ENCODE measurements at places on chromosomes 4 and X.

DNA sequence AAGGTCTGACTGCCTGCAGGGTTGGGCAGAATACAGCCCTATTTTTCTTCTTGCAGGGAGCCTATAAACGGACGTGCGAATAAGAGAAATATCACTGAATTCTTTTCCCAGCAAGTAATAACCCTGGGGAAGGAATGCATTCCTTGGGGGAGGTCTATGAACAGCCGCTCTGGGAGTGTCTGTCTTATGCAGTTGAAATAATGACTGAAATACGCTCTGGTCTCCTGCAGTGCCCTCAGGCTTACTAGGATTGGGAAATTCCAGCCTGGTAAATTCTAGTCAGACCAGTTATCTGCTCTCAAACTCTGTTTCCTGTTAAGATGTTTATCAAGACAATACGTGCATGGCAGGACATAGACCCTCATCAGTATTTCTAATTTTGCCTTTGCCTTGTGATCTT is 72.1 kb upstream of the FAM241A start:
- no peak for DNase-seq

DNA sequence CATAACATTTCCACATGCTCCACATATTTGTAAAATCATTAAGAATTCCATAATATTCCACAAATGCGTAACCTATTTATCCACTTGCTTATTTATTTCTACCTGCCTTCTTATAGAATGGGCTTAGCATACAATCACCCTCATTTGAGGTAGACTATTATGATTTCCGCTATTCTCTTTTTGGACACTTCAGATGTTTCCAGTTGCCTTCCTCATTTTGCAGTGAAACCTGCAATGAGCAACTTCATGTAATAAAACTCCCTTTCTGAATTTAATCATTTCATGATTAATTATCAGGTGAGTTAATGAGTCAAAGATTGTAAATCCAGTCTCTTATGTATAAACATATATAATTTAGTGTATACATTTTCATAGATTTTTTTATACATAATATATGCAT is 58.0 kb downstream of the PPP3CA start:
- no peak for DNase-seq

DNA sequence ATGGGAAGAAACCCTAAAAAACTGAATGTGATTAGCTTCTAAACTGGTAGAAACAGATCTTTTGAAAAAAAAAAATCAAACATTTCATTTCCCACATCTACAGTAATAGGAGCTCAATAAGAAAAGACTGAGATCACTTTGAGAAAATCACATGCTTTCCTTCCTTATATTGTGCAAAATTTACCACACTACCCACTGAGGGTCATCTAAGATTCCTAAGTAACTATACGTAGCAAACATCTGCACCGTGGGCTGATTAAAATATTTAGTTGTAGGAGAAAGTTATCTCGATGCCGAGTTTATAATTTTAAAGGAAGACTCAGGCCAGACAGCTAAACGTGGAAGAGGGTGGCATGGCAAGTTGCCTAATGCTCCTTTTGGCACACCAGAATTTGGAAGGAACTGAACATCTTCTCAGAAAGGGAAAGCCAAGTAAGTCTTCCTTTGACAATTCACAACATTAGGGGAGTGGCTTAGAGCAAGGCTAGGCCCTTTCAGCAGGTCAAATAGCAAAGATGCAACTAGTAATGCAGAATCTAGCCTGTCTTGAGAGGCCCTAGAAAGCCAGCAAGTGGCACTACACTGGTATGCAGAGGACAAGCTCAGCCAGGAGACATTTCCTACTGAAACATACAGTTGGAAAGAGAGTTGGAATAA is 128.0 kb downstream of the TMA16 start:
- no peak for DNase-seq

GRCh38 chr4:165308166-165308565 is 19.3 kb upstream of the MSMO1 start:
- no peak for DNase-seq

DNA sequence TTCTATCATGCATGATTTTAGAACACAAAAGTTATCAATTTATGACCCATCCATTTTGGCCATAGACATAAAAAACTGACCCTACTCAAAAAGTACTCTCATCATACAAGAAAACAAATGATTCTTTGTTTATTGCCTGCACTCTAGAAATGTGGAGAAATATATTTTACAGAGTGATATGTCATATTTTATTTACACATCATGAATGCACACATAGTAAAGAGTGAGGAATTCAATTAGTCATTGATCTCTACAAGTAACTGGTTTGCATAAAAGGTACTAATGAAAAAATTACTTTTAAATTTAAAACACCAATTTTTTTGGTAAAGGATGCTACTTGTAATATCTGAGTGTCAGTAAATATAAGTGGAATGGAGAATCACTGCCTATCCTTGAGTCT is 242.5 kb upstream of the FAT4 start:
- DNase-seq: no peak

DNA sequence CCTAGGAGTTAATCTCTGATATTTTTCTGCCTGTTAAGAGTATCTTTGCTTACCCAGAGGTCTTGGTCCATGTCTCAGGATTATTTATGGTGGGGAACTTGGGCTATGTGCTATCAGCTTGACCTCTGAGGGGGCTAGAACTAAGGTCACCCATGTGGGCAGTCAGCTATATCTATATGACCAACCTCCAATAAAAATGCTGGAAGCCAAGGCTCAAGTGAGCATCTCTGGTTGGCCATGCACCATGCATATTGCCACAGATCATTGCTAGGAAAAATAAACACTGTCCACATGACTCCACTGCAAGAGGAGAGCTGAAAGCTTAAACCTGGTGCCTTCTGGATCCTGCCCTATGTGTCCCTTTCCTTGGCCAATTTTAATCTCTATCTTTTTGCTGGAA is 196.5 kb upstream of the SLC7A11 start:
- DNase-seq: no peak

DNA sequence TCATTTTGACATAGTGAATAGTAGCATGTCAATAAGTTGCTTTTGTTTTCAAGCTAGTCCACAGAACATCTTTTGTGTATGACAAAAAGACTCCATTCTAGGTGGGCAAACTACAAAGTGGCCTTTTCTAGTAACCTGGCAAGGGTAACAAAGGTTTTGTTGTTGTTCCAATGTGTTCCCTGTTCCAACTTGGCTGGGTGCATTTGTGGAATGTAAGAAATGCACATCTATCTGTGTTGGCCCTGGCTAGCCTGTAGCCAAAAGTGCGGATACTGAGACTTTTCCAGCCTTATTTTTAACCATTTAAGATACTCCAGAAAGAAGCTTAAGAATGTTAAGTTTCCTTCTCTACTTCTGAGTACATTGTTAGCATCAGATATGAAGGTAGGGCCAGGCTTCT is 118.7 kb upstream of the CHRDL1 start:
- DNase-seq: no peak

DNA sequence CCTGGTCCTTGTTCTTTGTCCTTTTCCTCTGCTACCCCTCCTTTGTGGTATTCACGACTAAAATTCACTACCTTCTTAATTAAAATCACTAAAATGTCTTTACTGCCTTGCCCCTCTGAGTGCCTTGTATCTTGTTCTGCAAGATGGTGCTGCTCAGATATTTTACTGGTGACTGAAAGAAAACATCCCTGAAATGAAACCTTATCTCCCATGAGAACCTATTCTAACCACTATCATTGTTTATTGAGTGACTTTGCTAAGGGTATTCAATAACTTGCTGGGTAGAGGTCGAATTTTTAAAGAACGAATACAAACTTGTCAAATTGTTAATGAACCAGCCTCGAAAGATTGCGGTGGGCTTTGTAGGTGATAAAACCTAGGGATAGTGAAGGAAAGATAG is 52.8 kb downstream of the SPRY1 start:
- no peak for DNase-seq

- DNase-seq: no peak
Observed at GRCh38 chrX:46554942-46555341, 9.7 kb upstream of the ZNF674 start.

GRCh38 chr4:30770049-30770549 is 49.9 kb downstream of the PCDH7 start:
- DNase-seq: no peak

DNA sequence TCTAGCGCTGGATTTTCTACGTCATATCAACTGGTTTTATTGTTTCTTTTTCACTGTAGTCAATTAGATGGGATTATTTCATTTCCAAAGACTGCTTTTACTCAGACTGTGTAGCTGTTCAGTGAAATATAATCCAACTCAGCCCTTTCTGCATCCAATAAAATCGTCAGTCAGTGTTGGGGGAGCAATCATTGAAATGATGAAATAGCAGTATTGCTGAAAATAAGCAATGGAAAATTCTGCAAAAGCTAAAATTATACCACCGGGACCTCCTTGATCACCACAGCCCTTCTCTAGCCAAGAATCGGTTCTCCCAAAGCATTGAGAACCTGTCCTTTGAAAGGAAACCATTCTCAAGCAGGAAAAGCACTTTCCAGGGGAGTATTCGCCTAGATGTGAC is 243.1 kb upstream of the TENM3 start:
- no peak for DNase-seq

DNA sequence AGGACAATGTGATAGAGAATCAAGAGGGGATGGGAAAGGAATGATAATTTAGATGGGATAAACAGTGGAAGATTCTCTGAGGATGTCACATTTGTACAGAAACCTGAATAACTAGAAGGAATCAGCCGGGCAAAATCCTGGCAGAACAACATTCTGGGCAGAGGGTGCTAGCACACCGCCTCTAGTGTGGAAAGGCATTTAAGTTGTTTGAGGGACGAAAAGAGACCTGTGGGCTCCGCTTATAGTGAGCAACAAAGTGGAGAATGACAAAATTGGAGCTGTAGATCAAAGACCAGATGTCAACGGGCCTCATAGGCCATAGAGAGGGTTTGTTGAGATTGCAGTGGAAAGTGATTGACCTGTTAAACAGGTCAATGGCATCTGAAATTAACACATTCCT is 596.0 kb upstream of the SLIT2 start:
- no peak for DNase-seq

GRCh38 chr4:94806376-94806775 is 48.6 kb downstream of the BMPR1B start:
- no peak for DNase-seq

DNA sequence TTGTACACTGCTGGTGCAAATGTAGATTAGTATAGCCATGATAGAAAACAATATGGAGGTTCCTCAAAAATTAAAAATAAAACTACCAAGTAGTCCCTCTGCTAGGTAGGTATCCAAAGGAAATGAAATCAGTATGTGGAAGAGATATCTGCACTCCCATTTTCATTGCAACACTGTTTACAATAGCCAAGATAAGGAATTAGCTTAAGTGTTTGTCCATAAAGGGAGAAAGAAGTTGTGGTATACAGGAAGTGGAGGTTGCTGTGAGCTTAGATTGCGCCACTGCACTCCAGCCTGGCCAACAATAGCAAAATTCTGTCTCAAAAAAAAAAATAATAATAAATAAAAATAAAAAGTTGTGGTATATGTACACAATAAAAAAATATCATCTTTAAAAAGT is 325.0 kb upstream of the EMCN start:
- DNase-seq: no peak

- no peak for DNase-seq
Observed at GRCh38 chrX:38106991-38107655, 100.8 kb downstream of the SYTL5 start.

GRCh38 chr4:13493793-13494192 is 9.7 kb upstream of the RAB28 start:
- DNase-seq: no peak

DNA sequence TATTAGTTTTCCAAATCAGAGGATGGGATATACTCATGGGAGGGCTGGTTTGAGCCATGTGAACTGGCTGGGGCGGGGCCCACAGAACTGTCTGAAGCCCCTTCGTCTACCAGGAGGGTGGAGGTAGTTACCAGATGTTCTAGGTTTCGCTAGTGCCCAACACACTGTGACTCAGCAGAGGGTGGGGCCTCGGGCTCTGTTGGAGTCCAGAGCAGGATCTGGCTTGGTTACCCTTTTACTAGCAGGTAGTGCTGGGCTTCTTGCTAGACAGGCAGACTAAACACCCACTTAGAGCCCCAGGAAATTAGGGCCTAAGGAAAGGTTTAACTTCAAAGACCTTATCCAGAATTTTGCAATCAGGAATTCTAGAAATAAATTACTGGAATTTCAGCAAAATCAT is 56.2 kb upstream of the CHRDL1 start:
- no peak for DNase-seq

DNA sequence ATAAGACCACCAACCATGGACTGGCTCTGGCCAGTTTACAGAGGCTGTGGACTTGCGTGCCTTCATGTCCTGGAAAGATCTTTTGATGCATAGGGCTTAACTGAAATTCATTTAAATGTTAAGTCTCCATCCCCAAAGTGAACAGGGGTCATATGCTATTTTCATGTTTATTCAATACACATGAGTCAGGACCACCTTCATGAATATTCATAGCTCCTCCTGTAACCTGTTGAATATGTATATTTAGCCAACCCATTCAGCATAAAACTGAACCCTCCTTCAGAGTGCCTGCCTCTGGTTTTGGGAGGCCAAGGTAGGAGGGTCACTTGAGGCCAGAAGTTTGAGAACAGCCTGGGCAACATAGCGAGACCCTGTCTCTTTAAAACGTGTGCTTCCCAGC is 7.1 kb downstream of the CTPS2 start:
- DNase-seq: no peak

- no peak for DNase-seq
Observed at GRCh38 chr4:42436928-42437565, 39.8 kb downstream of the SHISA3 start.

DNA sequence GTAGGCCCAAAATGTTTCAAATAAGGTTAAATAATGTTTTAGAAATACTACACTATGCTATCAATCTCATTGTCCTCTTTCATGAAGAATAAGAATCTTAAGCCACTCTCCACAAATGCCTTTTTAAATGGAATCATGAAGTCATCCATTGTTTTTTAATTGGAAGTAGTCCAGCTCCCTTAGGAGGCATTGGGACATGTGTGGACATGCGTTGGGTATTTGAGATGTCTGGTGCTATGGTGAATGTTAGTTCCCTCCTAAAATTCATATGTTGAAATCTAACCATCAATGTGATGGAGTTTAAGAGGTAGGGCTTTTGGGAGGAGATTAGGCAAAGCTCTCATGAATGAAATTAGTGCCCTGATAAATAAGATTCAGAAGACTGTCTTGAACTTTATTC is 289.0 kb downstream of the C4orf33 start:
- no peak for DNase-seq

- DNase-seq: no peak
Observed at GRCh38 chr4:16171831-16172230, 54.4 kb downstream of the TAPT1 start.

- DNase-seq: no peak
Observed at GRCh38 chr4:8615921-8616787, 23.6 kb downstream of the CPZ start.

- DNase-seq: no peak
Observed at GRCh38 chr4:2443956-2444740, 24.8 kb upstream of the RNF4 start.

- no peak for DNase-seq
Observed at GRCh38 chr4:101953949-101954348, 163.4 kb downstream of the BANK1 start.

- DNase-seq: no peak
Observed at GRCh38 chr4:6206771-6207290, 6.5 kb upstream of the JAKMIP1 start.

- no peak for DNase-seq
Observed at GRCh38 chrX:87634361-87634760, 116.8 kb downstream of the KLHL4 start.

- DNase-seq: no peak
Observed at GRCh38 chr4:15893962-15894361, 44.6 kb downstream of the FGFBP1 start.

GRCh38 chrX:64642482-64642881 is 247.2 kb upstream of the MTMR8 start:
- DNase-seq: no peak

Data from stimulated activated CD8-positive, alpha-beta memory T cell treated with anti-CD3 and anti-CD28 coated beads, Interleukin-4, amount 100 ng/mL, for 4 hours (primary cell).